ENCODE measurements at places on chromosomes 12 and 14. TPM values are rescaled to one million over a fixed set of nuclear protein-coding genes. Genes with fewer than 3 reads are reported as not detected.
A peak's percentile ranks its signal among the peaks of the same experiment; 100 is the strongest.

PYGL gene
- total RNA-seq: 12.9 TPM

GRCh38 chr14:55846826-55847446 lies 266.9 kb downstream of the KTN1 start:
- peak overlapping the region; percentile 34 for H3K27ac ChIP-seq
- H3K4me1 ChIP-seq: no peaks in the 10 kb centered on the region
- no peaks in the 10 kb centered on the region for H3K36me3 ChIP-seq
- no peaks in the 10 kb centered on the region for H3K27me3 ChIP-seq
- DNase-seq: peak; percentile 37

HOXC9 gene
- 4.3 TPM for total RNA-seq

DNA sequence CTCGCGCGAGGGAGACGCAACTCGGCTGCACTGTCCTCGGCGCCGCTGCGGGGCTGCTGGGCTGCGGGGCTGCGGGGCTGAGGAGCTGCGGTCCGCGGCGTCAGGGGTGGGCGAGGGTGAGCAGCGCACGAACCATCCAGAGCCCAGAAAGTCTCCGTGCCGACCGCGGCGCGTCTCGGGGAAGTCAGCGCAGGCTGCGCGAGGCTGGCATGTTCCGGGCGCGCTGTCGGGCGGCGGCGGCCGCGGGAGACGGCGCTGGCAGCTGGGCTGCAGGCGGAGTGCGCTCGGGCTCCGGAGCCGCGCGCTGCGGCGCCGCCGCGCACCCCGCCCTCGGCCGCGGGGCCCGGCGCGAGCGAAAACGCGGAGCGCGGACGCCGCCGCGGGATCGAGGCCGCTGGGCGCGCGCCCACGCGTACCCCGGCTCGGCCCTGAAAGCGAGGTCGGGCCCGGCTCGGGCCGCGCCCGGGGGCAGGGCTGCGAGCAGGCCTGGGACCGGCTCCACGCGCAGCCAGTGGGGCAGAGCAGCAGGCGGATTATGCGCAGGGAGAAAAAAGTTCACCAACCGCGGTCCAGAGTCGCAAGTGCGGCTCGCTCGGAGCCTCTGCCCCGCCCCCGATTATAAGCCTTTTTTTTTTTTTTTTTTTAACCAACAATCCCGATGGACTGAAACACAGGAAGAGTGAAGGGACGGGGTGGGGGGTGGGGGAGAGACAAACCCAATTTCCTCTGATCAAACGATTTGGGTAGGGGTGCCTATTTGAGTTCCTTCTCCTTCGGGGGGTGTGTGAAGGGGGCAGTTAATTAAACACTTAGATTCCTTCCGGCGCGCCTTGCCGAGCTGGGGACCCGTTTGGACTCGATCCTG lies at the start of gene PRICKLE1:
TSS of gene PRICKLE1 (minus strand) at position 282 of the 865 bp plus-strand sequence. CDS start 117,230 bp downstream, outside the sequence.
- peaks cover 14% of the 10 kb centered on the region for H3K4me1 ChIP-seq
- peak within 1 kb of the TSS; percentile 30 for H3K4me3 ChIP-seq
- peaks cover 6% of the 10 kb centered on the region for H3K27me3 ChIP-seq
- H3K27ac ChIP-seq: no peak within 1 kb of the TSS
- peak; percentile 29 for DNase-seq

GRCh38 chr12:125187780-125188741 lies 122.8 kb downstream of the AACS start:
- H3K4me3 ChIP-seq: no peak overlapping the region
- H3K36me3 ChIP-seq: no peaks in the 10 kb centered on the region
- H3K27me3 ChIP-seq: peaks cover 36% of the 10 kb centered on the region
- no peak for DNase-seq
- no peak overlapping the region for H3K27ac ChIP-seq

GRCh38 chr12:72077111-72077820 lies 138.6 kb downstream of the TPH2 start:
- no peaks in the 10 kb centered on the region for H3K4me1 ChIP-seq
- H3K27me3 ChIP-seq: no peaks in the 10 kb centered on the region
- no peak overlapping the region for H3K4me3 ChIP-seq

SLCO1B3 gene
- not detected for total RNA-seq

DBX2 gene
- total RNA-seq: not detected

GRCh38 chr12:93520454-93520853 lies 52.0 kb upstream of the SOCS2 start:
- H3K36me3 ChIP-seq: no peaks in the 10 kb centered on the region
- DNase-seq: no peak
- H3K4me1 ChIP-seq: peaks cover 8% of the 10 kb centered on the region
- H3K27ac ChIP-seq: no peak overlapping the region
- no peaks in the 10 kb centered on the region for H3K27me3 ChIP-seq
- H3K4me3 ChIP-seq: no peak overlapping the region

DNA sequence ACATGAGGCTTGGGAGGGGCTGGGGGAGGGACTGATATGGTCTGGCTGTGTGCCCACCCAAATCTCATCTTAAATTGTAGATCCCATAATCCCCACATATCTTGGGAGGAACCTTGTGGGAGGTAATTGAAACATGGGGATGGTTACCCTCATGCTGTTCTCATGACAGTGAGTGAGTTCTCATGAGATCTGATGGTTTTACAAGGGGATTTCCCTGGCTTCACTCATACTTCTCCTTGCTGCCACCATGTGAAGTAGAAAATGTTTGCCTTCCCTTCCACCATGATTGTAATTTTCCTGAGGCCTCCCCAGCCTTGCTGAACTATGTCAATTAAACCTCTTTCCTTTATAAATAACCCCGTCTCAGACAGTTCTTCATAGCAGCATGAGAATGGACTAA lies 362.9 kb downstream of the PCNX1 start:
- no peaks in the 10 kb centered on the region for H3K36me3 ChIP-seq
- H3K4me1 ChIP-seq: no peaks in the 10 kb centered on the region
- no peak overlapping the region for H3K4me3 ChIP-seq
- H3K27me3 ChIP-seq: no peaks in the 10 kb centered on the region
- DNase-seq: no peak

DNA sequence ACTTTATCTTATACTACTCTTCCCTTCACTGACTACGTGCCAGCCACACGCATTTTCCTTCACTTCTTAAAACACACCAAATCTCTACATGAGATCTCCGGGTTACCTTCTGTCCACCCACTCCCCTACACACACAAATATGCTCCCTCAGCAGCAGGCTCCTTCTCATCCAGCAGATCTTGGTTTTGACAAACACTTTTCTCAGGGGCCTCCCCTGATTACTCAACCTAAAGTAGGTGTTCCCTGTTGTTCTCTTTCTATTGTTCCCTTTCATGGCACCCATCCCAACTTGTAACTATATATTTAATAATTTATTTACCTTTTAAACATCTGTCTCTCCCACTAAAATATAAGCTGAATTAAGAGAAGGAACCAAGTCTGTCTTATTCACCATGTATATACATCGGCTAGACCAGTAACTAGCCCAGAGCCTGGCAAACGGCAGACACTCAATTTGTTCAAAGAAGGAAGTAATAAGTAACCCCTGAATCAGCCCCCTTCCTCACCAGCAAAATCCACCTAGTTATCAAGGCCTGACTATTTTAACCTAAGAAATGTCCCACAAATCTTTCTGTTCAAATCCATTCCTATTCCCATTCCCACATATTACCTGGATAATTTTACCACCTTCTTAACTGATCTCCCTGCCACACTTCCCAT lies 2.7 kb downstream of the C2CD5 start:
- no peak overlapping the region for H3K4me3 ChIP-seq
- DNase-seq: no peak
- peaks cover 40% of the 10 kb centered on the region for H3K4me1 ChIP-seq
- H3K36me3 ChIP-seq: no peaks in the 10 kb centered on the region
- no peak overlapping the region for H3K27ac ChIP-seq

GRCh38 chr12:61452076-61452475 lies 808.1 kb upstream of the USP15 start:
- H3K27ac ChIP-seq: no peak overlapping the region
- no peaks in the 10 kb centered on the region for H3K27me3 ChIP-seq
- H3K4me3 ChIP-seq: no peak overlapping the region
- no peaks in the 10 kb centered on the region for H3K36me3 ChIP-seq
- DNase-seq: no peak

PARPBP gene
- total RNA-seq: 7.8 TPM

DNA sequence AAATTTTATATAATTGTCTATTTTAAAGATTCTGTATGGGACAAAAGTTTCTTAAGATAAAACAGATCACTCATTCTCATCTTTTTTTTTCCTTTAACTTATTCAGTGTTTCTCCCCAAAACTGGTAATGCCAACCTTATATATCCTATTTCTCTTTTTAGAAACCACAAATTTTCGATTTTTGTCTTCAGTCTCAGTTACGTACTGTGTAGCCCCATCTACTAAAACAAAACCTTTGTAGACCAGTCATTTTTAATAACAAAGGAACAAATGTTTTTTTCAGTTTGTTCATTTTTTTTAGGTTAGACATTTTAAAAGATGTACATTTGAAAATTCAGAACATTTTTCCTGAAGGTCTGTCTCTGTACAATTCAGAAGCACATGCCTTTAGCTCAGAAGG lies 18.2 kb downstream of the PNMA1 start:
- H3K4me3 ChIP-seq: no peak overlapping the region
- H3K4me1 ChIP-seq: no peaks in the 10 kb centered on the region
- DNase-seq: no peak
- no peak overlapping the region for H3K27ac ChIP-seq
- peaks cover under 1% of the 10 kb centered on the region for H3K36me3 ChIP-seq
- H3K27me3 ChIP-seq: no peaks in the 10 kb centered on the region

- no peak overlapping the region for H3K27ac ChIP-seq
- H3K4me1 ChIP-seq: peaks cover 8% of the 10 kb centered on the region
- no peaks in the 10 kb centered on the region for H3K27me3 ChIP-seq
- no peaks in the 10 kb centered on the region for H3K36me3 ChIP-seq
- H3K4me3 ChIP-seq: no peak overlapping the region
Observed at GRCh38 chr12:56803750-56804149, 40.6 kb downstream of the HSD17B6 start.

DNA sequence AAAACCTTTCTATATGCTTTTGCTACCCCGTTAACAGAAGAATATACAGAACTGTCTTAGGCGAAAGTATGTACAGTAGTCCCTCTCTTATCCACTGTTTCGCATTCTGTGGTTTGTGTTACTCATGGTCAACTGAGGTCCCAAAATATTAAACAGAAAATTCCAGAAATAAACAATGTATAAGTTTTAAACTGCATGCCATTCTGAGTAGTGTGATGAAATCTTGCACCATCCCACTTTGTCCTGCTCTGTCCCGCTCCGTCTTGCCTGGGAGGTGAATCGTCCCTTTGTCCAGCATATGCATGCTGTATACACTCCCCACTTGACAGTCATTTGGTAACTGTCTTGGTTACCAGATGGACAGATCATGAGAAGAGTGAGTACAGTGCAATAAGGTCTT lies 70.1 kb upstream of the STRN3 start:
- no peak overlapping the region for H3K27ac ChIP-seq
- H3K4me1 ChIP-seq: peaks cover 10% of the 10 kb centered on the region
- peaks cover 41% of the 10 kb centered on the region for H3K36me3 ChIP-seq
- H3K27me3 ChIP-seq: no peaks in the 10 kb centered on the region
- H3K4me3 ChIP-seq: no peak overlapping the region

POU6F1 gene
- total RNA-seq: 11.8 TPM

DNA sequence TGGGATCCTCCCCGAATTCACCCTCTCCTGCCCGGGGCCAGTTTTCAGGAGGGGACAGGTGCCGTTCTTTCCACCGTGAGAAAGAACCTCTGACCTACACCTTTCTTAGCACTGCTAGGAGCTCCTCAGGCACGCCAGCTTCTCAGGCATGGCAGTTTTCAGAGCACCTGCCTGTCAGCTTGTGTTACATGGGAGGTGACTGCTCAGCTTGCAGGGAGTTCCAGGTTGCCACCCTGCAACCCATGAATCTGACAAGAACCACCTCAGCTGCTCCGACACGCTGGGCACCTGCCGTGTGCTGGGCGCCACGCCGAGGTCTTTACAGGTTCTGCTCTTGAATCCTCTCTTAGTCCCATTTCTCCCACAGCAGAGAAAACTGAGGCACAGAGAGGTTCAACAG lies 12.9 kb downstream of the BRI3BP start:
- no peak overlapping the region for H3K27ac ChIP-seq
- H3K4me3 ChIP-seq: no peak overlapping the region
- DNase-seq: no peak
- no peaks in the 10 kb centered on the region for H3K36me3 ChIP-seq
- H3K4me1 ChIP-seq: no peaks in the 10 kb centered on the region
- H3K27me3 ChIP-seq: no peaks in the 10 kb centered on the region

SCNN1A gene
- 38.0 TPM for total RNA-seq

DNA sequence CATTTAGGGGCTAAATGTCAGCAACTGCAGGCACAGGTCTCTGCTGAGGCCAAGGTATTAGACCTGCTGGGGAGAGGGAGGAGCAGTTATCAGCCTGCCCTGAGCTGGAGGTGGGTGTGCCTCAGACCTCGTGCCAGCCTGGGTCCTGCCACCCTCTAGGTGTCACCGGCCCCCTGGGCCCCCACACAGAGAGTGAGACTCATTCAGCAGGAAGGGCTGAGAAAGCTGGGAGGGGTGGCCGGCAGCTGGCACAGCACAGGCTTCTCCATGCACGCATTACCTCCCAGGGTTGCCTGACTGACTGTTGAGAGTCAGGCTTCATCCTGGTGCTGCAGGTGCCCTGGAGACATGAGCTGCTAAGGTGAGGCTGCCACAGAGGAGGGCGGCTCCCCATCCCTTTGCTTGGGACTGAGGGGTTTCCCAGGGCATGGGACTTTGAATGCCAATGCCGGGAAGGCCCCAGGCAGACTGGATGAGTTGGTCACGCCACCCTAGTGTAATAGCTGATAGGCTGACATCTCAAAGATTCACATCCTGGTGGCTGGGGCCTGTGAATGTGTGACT lies 75.3 kb upstream of the C14orf180 start:
- H3K4me3 ChIP-seq: no peak overlapping the region
- no peaks in the 10 kb centered on the region for H3K4me1 ChIP-seq
- H3K36me3 ChIP-seq: no peaks in the 10 kb centered on the region
- DNase-seq: no peak
- peaks cover 3% of the 10 kb centered on the region for H3K27me3 ChIP-seq

DNA sequence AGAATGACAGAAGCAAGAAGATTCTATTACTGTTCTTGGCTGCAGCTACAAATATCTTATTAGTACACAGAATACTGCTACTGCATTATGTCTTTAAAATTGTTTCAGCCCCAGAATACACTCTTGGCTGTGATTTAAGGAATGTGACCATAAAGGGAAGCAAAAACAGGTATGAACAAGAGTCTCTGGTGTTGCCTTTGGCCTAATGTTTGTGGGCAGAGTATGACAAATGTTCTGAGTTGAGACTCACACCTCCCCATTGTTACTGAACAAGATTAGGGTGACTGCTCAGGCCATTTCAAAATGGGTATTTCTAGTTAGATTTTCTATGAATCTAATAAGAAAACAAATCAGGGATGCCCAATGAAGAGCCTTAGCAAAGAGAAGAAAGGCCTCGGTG lies 28.5 kb downstream of the TTC6 start:
- no peak overlapping the region for H3K4me3 ChIP-seq
- H3K36me3 ChIP-seq: no peaks in the 10 kb centered on the region
- H3K27me3 ChIP-seq: peaks cover 29% of the 10 kb centered on the region
- no peaks in the 10 kb centered on the region for H3K4me1 ChIP-seq
- H3K27ac ChIP-seq: no peak overlapping the region

DNA sequence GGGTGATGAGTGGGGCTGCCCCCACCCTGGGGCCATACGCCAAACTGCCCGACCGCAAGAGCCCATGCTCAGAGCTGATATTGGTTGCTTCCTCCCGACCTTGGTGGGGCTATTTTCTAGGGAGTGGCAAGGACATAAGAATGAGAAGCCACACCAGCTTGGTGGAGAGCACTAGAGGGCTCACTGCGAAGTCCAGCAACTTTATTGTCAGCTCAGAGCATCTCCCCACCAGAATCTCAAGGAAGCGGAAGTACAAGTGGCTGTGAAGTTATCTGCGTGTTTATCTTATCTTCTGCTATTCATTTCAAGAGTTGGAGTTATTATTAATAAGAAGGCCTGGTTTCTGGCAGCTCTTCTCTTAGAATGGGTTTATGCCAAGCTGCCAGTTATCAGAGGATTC lies 4.9 kb upstream of the PLXNC1 start:
- no peaks in the 10 kb centered on the region for H3K36me3 ChIP-seq
- no peaks in the 10 kb centered on the region for H3K27me3 ChIP-seq
- DNase-seq: no peak
- H3K27ac ChIP-seq: no peak overlapping the region
- no peak overlapping the region for H3K4me3 ChIP-seq

Data from adrenal gland (tissue), 19 donors.